RWPE1 (cell line): ENCODE measurements at places on chromosomes 4 and X.

DNA sequence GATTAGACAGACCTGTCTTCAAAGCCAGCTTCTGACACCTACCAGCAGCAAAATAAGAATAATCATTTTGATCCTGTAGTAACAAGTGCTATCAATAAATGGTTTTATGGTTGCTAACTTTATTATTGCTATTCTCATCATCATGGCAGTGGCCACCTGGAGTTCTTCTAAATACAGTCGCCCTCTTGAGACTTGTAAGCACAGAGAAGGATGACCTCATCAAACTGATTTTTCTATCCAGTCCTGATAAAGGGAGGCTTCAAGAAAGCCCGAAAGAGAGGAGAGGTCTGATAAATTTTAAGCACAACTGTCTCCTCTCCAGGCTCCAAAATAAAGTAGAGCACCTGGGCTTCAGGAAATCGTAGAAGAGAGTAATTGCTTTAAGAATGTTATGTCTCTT, 286.4 kb downstream of the USP46 start:
- DNase-seq, result no peak

DNA sequence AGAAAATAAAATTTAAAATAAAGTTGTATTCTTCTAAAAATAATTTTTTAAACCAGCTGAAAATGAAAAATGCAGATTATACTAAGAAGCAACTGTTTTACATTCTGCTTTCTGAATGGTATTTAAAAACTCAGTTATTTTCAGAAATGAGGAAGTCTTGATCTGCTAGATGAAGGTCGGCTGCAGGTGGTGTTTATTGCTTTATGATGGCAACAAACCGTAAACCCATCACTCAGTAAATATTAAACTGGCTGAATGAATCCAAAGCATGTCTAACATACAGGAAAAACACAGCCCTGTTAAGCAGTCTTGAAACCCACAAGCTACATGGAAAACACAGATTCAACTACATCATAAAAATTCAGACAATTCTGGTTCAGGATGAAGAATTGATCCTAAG, 29.3 kb downstream of the DYNLT3 start:
- DNase-seq, result no peak

- no peak for DNase-seq
Measured at GRCh38 chr4:86156531-86156930, 203.3 kb downstream of the MAPK10 start.

DNA sequence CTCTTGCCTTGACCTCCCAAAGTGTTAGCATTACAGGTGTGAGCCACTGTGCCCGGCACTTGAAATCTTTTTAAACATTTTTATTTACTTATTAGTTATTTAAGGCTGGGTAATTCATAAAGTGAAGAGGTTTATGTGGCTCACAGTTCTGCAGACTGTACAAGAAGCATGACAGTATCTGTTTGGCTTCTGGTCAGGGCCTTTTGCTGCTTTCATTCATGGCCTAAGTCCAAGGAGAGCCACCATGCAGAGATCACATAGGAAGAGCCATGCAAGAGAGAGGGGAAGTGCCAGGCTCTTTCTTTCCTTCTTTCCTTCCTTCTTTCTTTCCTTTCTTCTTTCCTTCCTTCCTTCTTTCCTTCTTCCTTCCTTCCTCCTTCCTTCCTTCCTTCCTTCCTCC, 10.2 kb upstream of the GPKOW start:
- no peak for DNase-seq

- no peak for DNase-seq
Measured at GRCh38 chrX:96389281-96390047, 295.2 kb upstream of the DIAPH2 start.

DNA sequence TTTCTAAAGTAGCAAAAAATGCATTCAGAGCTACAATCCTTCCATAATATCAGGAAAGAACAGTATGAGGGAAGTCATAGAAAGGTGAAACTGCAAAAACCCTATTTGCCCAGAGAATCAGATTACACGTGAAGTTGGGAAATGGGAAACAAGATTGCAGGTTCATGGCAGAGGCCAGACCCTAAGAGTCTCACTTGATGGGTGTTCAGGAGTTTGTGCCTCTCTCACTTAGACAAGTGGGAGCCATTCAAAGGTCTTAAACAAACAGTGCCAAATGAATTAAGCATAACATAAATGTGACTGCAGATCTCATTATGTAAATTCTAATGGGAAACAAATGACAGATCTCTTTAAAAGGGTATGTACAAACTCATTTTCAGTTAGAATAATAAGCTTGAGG, 91.6 kb downstream of the ARAP2 start:
- no peak for DNase-seq

- no peak for DNase-seq
Measured at GRCh38 chr4:145852256-145852839, 86.3 kb downstream of the ZNF827 start.
